ENCODE measurements at places on chromosomes 7 and 10.

DNA sequence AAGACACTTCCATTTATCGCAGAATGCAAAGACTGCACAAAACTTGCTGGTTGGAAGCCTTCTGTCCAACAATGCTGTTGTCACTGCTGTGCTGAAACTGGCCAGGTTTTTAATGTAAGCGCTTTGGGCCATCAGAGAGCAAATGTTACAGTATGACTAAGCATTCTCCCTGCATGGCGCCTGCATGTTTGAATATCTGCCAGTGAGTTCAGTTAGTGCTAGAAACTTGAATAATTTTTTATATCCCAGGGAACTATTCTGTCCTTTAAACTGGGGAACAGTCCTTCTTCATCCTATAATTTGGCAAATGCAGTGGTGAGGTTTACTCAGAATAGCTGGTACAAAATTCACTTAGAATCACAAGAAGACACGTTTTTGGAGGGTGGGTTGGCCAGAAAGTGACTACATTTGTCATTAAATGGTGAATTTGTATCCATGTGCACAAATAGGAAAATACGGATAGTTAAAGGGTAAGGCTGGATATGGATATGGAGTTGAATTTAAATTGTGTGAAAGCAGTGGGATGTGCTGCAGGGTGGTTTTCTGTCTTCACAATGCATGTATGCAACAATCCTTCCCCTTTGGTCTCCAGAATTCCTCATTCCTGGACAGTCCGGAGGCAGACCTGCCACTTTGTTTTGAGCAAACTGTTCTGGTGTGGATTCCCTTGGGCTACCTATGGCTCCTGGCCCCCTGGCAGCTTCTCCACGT is 1.7 kb downstream of the ABCC2 start:
- DNase-seq: no peak

DNA sequence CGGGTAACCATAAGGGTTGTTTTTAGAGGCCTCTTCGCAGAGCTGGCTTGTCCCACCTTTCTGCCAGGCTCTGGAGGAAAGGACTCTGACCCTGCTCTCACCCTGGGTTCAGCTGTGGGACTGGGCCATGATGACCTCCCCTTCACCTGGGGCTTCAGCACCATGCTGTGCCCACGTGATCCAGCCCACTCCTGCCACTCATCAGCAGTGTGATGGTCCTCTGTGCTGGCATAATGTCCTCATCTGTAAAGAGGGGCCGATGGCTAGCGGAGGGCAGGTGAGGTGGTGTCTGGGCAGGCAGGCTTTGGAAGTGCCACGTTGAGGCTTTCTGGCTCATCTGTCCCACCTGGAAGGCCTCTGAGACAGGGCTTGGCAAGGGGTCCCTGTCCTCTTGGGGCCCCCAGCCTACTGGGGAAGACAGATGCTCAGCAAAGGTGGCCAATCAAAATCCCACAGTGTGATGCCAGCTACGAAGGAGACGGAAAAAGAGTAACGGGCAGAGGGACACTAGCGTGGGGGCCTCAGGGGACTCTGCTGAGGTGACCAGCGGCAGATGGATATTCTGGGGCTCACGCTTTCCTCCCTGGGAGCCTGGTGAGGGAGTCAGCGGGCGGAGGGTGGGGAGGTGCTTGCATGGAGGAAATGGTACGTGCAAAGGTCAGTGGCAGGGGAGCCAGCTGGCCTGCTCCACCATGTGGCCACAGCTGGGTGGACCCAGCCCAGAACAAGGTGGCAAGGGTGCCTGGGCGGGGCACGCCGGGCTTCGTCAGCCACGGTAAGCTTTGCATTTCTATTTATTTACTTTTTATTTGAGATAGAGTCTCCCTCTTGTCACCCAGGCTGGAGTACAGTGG is 5.4 kb downstream of the LRWD1 start:
- no peak for DNase-seq

DNA sequence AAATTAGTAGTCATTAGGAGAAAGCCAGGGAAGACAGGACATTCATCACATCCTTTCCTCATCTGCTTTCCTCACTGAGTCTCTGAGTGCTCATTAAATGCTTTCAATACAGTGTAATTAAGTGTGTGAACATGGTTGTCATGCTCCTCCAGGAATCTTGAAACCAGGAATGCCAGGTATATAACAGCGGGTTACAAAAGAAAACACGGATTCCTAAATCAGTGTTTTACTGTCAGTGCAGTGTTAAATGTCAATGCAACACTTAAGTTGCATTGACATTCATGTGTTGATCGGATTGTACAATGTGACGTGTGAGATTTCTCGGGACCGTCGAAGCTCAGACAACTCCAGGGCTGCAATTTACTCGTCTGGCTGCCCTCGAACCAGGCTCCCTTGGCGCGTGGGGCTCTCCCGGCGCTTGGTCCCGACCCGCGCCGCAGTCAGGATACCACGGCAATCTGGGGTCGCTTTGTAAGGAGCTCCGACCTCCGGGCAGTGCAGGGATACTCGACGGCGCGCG is 455 bp upstream of the SPAG6 start:
- no peak for DNase-seq

DNA sequence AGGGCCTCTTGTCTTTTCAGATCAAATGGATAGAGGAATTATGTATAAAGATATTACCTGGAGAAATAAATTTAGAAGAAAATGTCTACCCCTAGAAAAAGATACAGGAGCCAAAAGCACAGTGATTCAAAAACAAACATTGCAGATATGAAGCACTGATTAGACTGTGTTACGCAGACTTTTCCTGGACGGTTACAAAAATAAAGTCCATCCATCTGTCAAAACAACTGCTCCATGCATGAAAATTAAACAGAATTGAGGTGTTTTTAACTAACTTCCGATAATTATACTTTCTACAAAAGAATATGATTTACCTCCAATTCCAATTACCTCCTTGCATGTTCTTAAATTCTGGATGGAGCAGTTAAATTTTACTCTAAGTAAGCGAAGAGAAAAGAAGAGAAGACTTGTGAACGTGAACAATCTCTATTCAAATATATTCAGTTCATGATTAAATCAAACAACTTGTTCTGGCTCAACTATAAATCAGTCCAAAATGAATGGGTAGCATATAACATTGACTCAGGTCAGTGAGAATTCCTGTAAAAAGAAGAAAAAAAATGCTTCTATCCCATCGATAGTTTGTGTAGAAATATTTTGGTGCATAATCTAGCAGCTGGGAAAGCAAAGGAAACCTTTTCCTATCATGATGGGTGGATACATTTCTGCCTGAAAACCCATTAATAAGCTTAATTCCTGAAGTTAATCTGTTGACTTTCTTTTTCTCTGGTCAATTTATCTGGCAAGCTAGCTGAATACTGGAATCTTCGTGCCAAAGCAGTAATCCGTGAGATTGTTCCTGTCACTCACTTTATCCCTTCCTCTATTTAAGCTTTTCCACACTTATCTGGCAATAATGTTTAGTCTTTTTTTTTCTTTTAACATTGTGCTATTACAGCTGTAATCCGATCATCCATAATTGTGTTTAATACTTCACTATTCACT is 80.4 kb downstream of the SEMA3A start:
- DNase-seq: no peak

DNA sequence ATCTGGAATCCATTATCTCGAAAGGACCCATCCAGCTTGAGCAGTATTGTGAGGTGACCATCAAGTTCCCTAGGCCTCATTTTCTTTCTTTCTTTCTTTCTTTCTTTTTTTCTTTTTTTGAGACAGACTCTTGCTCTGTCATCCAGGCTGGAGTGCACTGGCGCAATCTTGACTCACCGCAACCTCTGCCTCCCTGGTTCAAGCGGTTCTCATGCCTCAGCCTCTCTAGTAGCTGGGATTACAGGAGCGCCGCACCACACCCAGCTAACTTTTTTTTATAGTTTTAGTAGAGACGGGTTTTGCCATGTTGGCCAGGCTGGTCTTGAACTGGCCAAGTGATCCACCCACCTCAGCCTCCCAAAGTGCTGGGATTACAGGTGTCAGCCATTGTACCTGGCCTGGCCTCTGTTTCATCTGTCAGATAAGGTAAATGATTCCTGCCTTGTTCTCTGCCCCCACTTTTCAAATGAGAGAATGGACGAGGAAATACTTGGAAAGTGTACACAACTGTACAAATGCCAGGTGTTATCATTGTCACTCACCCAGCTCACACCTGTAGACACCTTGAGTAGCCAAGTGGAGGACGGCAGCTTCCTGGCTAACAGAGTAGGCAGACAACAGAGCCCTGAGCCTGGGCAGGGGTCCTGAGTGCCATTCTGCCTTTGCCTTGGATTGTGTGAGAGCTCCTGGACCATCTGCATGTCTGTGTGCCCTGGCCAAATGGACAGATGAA is 54.1 kb downstream of the HK1 start:
- no peak for DNase-seq

DNA sequence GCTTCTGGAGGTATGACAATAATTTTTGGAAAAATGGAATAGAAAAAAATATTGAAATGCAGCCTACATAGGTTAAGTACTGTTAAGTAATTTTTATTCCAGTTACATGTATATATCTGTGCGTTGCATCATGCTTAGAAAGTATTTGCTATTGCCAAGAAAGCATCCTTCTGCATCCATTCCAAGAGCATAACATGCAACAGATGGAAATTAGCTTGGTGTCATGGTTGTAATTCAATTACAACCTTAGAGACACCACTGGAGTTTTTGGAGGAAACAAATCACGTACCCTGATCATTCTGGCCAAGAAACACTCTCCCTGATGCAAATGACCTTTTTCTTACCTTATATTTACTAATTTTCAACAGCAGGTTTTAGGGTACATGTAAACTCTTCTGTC is 1.7 kb downstream of the AKR1B1 start:
- no peak for DNase-seq

DNA sequence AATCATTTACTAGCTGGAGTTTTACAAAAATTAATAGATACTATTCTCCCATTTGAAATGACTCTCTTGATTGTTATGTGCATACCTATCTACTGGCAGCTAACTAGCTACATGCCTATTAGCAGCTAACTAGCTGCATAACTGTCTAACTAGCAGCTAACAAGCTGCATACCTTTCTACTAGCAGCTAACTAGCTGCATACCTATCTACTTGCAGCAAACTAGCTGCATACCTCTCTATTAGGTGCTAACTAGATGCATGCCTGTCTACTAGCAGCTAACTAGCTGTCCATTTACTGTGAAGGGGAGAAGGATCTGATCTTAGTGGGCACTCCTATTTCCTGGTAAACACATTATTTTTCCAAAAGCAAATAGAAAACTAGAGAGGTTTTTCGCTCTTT is 439.4 kb upstream of the PFKP start:
- DNase-seq: no peak

DNA sequence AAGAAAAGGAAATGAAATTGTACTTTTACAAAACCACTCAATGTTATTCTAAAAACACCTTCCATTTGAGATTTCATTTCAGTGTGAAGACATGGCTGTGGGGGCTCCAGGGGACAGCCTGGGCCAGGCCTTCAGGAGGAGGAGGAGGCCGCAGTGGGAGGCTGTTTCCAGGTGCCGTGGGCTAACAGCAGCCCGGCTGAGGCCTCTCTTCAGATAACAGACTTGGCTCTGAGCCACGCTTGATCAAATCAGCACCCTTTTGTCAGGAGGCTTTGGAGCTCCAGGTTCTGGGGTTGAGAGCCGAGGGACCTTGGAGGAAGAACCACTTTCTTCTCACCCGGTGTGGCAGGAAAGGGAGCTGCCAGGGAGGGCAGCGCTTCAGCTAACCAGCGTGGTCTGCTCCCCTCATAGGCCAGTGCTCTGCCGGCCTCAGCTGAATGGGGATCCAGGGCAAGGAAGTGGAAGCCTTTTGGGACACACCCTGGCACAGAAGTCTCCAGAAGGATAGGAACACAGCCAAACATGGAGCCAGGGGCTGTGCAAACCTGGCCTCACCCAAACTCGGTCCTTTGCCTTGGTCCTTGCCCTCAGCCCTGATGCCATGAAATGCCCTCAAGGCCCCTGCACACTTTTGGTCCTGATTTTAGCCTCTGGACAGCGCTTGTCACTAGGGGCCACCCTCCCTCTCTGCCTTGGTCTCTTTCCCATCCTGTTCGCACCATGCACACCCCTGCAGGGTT is 23.5 kb upstream of the CHST15 start:
- no peak for DNase-seq

- DNase-seq: no peak
These were observed 253.8 kb downstream of the LRMDA start for GRCh38 chr10:75685187-75685586.

- no peak for DNase-seq
These were observed 27.3 kb downstream of the PDIA4 start for GRCh38 chr7:149000961-149001360.

DNA sequence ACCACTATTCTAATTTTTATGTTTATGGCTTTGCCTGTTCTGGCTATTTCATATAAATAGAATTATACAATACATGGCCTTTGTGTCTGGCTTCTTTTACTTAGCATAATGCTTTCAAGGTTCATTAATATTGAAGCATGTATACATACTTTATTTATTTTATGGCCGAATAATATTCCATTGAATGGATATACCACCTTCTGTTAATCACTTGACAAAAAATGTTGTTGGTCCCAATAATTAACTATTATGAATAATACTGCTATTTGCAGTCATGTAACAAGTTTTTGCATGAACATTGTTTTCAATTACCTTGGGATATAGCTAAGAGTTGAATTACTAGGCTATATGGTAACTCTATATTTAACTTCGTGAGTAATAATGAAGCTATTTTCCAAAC is 767.5 kb downstream of the INHBA start:
- no peak for DNase-seq

DNA sequence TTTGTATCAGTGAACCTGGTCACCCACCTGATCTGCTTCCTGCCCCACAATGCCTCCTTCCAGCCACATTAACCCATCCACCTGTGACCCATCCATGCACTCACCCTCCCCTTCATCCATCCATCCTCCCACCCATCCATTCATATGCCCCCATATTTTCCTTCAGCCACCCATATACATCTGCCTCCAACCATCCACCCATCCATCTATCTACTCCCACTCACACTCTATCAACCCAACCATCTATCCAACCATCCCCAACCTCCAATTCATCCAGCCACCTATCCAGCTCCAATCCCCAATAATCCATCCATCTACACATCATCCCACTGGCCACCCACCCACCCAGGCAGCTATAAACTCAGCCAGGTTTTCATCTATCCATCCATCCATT is 51.0 kb downstream of the GRID1 start:
- no peak for DNase-seq

All from stimulated activated CD8-positive, alpha-beta memory T cell treated with anti-CD3 and anti-CD28 coated beads, Interleukin-7, amount 100 ng/mL, for 4 hours (primary cell).